ENCODE measurements at places on chromosomes 13 and 19.
A peak's percentile ranks its signal among the peaks of the same experiment; 100 is the strongest.

DNA sequence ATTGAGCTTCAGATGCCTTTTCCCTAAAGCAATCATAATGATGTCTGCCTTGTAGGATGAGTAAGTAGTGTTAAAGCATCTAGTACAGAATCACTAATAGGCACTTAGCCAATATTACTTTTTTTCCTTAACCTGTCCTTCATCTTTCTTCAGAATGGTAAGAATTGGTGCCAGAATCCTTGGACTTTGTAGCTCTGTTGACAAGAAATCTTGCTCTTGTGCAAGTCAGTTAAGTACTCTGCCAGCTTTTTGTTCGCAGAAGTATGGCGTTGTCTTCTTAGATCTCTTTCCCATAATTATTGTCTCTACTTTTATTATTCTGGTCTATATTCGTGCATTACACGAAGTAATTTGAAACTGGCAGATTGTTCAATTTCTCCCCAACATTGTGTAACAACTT is 554.5 kb downstream of the PCDH9 start:
- DNase-seq = no peak

- no peak for DNase-seq
These were observed 75.2 kb upstream of the MRI1 start for GRCh38 chr19:13689085-13689484.

DNA sequence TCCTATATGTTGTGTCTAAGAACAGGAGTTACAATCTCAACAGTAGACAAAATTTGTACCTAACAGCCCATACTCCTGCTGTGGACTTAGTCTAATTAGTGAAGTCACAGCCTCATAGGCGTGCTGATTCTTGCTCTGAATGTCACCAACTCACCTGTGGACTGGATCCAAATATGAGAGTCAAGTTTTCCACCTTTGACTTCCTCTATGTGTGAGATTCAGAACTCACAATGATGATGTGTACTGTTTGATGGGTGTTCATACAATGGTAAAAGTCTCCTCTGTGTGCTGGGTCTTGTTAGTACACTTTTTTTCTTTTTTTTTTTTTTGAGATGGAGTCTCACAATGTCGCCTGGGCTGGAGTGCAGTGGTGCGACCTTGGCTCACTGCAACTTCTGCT is 7.8 kb upstream of the ZNF91 start:
- no peak for DNase-seq

- peak; percentile 1 for DNase-seq
These were observed 314.8 kb downstream of the PCDH17 start for GRCh38 chr13:57946361-57946760.

- peak; percentile 84 for DNase-seq
These were observed 6.6 kb downstream of the ZBTB7A start for GRCh38 chr19:4059891-4060620.

DNA sequence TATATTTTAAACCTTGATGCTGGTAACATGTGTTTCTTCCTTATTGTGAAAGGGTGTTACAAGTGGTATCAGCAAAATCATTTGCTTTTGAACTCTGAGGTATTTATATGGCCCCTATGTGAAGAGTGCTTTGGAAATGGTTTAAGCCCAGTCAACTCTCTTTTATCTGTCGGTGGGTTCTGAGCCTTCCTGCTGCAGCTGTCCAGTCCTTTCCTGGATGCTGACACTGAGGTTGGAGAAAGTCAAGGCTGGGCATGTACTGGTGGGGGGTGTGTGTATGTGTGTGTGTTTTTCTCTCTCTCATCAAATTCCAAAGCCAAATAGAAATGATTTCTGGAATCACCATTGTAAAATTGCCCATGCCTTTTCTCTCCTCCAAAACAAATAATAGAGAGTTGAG is 221.2 kb downstream of the LMO7 start:
- DNase-seq = no peak

- DNase-seq = no peak
These were observed 500.3 kb downstream of the KLF12 start for GRCh38 chr13:73633817-73634460.

DNA sequence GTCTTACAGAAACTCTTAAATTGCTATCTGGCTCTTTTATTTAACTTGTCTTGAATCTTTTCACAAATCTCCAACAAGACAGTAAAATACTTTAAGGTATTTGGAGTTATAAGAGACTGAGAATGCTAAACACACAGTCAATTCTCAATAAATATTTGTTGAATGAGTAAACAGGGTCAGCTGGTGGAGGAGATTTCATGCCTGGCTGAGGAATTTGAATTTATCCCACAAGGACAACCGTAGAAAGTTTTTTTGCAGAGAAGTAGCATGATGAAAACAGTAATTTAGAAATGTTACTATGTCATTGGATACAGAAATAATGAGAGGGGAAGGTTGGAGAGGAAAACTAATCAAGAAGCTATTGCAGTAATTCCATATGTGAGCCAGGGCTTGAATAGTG is 1223.7 kb downstream of the PCDH17 start:
- no peak for DNase-seq

- no peak for DNase-seq
These were observed 459.4 kb upstream of the PCDH20 start for GRCh38 chr13:61874970-61875579.

GRCh38 chr19:11421371-11422098 is 2.4 kb upstream of the RGL3 start:
- peak; percentile 90 for DNase-seq

DNA sequence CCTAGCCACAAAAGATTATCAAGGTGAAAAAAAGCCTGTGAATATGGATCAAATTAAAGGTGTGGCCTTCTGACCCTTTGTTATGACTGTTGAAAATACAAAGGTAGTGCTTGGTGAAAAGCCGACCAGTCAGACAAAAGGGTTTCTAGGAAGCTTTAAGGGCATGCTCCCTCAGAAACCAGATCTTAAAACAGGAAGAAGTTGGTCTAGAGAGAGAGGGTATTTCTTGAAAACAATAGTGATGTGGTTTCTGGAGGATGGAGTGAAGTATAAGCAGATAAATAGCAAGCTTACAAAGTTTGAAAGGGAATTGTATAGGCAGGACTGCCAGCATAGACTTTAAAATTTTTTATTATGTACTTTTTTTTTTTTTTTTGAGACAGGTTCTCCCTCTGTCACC is 5.0 kb upstream of the EID2 start:
- DNase-seq = no peak

DNA sequence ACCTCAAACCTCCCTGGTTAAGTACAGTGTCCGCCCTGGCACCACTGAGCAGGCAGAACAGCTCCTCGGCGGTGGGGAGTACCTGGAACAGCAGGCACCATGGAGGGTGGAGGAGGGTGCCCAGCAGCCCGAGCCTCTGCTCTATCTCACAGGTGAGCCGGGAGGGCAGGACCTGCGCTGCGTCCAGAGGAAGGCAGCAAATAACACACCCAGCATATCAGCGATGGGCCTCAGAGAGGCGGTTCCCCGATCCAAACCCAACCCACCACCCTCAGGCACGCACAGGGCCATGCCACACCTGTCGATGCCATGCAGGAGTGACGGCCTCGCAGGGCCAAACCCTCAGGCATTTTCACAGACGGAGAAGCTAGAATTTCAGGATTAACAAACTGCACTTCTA is 11.8 kb downstream of the PEPD start:
- DNase-seq = no peak

DNA sequence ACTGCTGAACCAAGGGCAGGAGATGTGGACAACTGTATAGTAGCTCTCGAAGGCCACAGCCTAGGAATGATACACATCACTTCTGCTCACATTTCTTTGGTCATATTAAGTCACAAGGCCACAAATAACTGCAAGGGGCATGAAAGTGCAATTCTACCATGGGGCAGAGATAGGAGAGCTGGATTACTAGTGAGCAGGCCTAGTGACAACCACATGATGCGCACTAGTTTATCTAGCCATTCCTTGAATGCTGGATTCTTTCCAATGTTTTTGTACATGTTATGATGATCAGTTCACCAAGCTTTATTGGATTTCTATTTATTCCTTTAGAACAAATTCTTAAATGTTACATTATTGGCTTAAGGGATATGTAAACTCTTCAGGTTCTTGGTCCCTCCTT is 100.7 kb downstream of the MIPEP start:
- DNase-seq = no peak

- no peak for DNase-seq
These were observed 268.8 kb downstream of the SLITRK1 start for GRCh38 chr13:83613524-83613923.
